IMR-90 (cell line): ENCODE measurements at places on chromosomes 1 and 21. TPM values are rescaled to one million over a fixed set of nuclear protein-coding genes. Genes with fewer than 3 reads are reported as not detected.

The SLC44A5 gene
- under 0.01 TPM in 2 replicates for total RNA-seq

The BARHL2 gene
- total RNA-seq: not detected in 2 replicates

DNA sequence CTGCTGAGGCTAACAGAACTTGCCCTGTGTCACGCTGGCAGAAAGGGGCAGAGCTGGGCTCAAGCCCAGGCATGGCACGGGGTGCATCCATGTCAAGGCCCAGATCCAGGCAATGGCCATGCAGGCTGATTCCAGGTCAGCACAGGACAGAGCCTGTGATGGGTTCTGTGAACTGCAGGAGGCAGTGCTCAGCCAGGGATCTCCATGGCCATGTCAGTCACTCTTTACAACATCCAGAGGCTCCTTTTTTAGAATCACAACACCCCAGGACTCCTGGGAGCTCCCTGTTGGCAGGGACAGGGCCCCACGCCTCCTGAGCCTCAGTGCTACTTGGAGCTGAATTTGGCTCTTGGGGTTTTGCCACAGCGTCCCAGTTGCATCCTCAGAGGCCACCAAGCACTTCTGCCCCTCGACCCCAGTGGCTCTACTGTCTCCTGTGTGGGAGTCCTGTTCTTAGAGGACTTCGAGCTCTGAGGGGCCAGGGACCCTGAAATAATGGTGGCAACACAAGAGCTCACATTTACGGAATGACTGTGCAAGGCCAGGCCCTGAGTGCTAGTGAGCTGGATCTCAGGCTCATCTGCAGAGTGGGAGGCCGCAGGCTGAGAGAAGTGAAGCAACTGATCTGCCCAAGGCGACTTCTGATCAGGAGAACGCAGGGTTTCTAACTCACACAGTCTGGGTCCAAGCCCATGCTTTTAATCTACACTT lies 211.5 kb downstream of the TRABD2B start:
- no peak for DNase-seq

GRCh38 chr1:184626076-184627006 lies 128.3 kb downstream of the EDEM3 start:
- DNase-seq: no peak

DNA sequence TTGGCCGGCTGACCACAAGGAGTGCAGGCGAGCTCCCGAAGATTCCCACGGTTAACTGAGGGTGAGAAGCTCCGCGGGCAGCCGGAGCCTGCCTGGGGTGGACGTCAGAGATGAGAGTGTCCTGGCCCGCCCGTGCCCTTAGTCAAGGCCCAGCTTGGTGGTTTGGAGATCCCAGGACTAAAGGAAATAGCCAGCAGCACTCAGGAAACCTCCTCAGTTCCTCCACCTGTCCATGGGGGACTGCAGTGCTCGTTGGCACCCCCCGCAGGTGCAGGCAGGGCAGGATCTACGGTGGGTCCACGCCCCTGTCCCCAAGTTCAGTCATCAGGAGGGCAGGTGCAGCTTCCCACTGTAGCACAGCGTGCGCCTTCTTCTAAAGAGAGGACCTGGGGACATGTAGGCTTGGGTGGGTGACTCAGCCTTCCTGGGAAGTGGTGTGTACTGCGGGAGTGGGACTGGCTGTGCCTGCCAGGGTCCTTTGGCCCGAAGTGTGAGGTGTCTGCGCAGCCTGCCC lies 32.5 kb downstream of the SLX9 start:
- DNase-seq: no peak

- DNase-seq: no peak
Observed at GRCh38 chr1:232636799-232637198, 6.9 kb upstream of the SIPA1L2 start.

GRCh38 chr1:121546830-121547591 lies 362.2 kb downstream of the SRGAP2C start:
- no peak for DNase-seq
